ENCODE measurements at places on chromosomes 6 and 20.
A peak's percentile ranks its signal among the peaks of the same experiment; 100 is the strongest.

DNA sequence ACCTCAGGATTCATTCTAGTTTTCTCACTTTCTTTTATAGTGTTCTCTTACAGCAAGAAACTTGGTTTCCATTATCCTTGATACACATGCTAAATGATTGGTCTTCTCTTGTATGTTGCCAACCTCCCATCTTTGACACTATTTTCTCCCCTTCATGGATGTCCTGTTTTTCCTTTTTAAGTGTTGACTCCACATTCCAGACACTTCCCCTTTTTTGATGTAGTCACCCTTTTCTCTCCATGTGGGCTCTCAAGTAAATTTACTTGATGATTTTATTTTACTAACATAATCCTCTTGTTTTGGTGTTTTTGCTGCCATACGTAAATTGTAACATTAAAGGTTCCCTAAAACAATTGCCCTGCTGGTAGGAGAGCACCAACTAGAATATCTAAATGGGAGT lies 148.1 kb downstream of the ZFAND3 start:
- no peak for DNase-seq

DNA sequence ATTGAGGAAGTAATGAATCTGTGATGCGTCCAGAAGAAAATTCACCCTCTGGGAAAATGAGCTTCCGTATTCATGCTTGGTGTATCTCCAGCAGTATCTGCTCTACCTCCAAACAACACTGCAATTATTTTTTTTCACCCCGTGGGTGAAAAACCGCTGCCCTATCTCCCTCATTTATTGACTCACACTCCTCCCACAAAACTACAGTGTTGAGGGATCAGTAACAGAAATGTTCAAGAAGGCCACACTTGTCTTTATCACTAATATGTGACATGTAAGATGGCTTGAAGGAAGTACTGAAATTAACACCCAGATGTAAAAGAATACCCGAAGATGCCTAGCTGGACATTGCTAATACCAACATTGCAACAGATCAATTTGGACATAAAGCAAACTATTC lies 4.9 kb upstream of the TBX18 start:
- DNase-seq: peak; percentile 63

DNA sequence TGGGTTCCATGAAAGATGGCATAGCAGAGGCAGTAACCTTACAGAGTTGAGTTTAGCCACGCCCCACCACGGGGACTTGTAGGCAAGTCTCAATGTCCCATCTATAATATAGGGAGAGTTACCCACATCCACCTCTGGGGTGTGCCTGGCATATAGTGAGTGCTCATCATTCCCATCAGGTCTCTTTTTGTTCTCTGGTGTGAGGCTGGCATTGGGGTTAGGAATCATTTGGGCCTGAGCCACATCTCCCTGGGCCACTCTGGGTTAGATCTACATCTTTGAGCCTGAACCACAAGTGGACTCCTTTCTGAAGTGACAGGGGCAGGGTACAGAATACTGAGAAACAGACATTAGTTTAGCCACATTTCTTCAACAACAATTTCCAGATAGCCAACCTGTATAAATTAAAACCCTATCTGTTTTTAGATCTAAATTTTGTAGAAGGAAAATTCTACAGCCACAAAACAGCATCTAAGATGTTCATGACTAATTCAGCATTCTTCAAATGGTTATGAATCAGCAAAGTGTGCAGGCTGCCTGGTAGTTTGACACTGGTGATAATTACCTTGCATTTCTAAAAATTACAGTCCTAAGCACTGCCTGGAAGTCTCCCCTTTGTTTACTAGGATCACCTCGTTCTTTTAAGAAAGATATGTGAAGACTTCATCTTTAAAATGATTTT lies 20.1 kb downstream of the RNF24 start:
- DNase-seq: no peak

DNA sequence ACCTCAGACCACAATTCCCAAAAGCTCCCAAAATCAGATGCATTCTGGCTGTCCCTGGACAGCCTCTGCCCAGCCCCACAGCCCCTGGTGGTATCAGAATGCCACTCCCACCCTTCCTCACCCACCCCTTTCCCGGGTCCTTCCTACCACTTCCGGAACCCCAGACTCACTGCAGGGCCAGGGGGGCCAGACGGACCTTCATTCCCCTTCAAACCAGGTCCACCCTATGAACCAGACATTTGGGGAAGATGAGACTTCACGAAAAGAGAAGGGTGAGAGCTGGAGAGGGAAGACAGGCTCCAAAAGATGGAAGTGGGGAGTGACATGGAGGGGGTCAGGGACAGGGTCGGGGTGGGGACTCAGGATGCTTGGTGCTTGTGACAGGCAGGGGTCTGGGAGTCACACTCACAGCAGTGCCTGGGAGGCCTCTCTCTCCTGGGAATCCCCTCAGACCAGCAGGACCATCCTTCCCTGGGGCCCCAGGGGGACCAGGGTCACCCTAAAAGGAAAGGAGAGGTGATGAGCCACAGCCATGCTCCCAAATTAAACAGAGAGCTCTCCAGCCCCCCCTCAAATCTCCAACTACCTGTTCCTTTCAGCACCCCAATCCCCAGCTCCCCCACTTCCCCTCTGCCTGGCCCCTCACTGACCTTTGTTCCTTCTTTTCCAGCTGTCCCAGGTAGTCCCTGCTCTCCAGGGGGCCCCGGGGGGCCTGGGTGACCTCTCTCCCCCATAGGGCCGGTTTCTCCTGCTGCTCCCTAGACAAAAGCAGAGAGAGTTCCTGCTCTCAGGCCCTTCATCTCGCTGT lies 20.2 kb downstream of the COL11A2 start:
- DNase-seq: no peak

- no peak for DNase-seq
Observed at GRCh38 chr6:108914235-108915022, 66.2 kb downstream of the ARMC2 start.
